ENCODE measurements at places on chromosomes 2 and 18.

- no peak for DNase-seq
Measured at GRCh38 chr2:11750422-11750821, 4.0 kb downstream of the LPIN1 start.

- no peak for DNase-seq
Measured at GRCh38 chr18:7273301-7273921, 42.5 kb downstream of the LRRC30 start.

GRCh38 chr2:209900638-209901037, 101.8 kb upstream of the RPE start:
- no peak for DNase-seq

DNA sequence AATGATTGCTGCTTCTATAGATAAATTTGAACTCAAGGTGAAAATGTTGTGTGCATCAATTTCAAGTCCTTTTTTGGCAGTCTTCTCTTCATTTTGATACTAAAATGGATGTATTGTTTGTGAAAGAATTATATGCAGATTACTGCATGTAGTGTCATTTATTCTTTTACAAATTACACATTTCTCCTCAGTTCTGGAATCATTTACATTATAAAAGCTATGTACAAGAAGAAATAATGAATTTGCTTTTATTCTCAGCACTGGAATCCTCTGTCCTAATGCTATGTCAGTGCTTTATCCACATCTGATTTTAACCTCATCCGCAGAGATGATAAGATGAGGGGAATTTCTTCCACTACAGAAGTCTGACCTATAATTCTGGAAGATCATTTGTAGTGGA, 220.8 kb upstream of the UBE2E3 start:
- no peak for DNase-seq

DNA sequence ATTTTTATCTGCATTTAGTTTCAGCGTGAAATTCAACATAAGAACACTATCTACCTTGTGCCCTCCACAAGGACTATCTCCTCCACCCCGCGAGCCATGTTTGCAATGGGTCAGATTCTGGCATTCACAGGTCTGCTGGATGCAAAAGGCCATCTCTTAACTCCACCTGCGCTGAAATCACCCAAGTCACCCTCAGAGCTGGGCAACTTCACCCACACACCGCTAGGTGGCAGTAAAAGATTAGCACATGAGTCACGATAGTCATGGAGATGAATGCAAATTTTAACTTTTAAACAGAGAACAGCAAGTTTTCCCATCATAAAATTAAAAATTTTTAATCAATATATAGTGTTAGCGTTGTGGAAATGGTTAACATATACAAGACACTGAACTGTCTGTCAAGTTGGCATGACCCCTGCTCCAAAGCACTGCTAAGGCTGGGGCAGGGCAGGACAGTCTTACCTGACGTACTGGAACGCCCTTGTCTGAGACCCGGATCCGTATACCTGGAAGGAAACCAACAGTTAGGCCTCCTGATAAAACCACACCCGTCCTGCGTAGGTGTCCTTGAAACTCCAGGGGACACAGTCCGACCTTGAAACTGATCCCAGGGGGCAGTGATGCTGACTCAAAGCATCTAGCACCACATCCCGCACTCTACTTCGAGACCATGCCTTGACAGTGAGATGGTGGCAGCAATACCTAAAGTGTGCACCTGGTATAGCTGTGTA, 89.6 kb downstream of the UXS1 start:
- DNase-seq: peak; percentile 64

DNA sequence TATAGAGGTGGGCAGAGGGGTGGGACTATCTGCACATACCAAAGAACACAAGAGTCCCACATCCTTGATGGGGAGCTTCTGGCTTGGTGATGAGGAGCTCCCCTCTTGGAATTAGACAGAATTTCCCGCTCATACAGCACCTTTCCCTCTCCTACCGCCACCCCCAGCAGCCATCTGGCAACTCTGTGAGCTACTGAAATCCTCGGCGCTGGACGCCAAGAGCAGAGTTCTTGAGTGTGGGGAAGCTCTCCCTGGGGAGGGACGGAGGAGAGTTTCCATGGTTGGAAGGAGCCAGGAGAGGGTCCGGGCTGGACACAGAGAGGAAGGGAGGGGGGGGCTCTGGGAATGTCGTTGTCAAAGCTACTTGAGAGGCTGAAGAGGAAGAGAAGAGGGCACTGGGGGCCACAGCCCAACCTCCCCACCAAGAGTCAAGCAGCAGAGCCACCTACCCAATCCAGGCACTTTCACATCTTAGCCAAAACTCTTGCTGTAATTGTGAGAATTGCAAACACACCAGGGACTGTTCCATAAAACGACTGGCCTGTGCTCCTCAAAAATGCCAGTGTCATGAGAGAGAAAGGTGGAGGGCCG, 89.4 kb upstream of the MCFD2 start:
- DNase-seq: no peak

DNA sequence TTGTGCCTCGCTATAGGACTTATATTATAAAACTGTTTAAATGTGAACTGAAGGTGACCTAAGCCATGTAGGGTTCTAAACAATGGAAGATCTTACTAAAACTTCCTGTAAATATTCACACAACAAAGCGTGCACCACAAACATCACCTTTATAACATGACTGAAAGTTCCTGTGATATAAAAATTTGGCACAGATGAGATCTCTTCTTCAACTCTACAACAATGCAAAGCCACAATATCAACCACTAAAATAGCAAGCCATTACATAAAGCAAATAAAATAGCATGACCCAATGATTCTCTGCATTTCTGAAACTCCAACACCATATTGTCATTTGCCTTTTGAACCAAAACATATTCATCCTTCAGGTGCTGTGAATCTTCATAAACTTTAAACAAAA, 3.5 kb downstream of the YES1 start:
- DNase-seq: no peak

GRCh38 chr18:40851014-40851429, 1104.0 kb upstream of the PIK3C3 start:
- DNase-seq: no peak

- DNase-seq: no peak
Measured at GRCh38 chr2:236565212-236565611, 4.4 kb upstream of the ACKR3 start.

GRCh38 chr2:184047536-184047935, 550.8 kb upstream of the ZNF804A start:
- DNase-seq: no peak

GRCh38 chr2:125259451-125259850, 1234.4 kb downstream of the CNTNAP5 start:
- peak; percentile 59 for DNase-seq

- peak; percentile 61 for DNase-seq
Measured at GRCh38 chr2:104854498-104855220, 744 bp downstream of the POU3F3 start.

DNA sequence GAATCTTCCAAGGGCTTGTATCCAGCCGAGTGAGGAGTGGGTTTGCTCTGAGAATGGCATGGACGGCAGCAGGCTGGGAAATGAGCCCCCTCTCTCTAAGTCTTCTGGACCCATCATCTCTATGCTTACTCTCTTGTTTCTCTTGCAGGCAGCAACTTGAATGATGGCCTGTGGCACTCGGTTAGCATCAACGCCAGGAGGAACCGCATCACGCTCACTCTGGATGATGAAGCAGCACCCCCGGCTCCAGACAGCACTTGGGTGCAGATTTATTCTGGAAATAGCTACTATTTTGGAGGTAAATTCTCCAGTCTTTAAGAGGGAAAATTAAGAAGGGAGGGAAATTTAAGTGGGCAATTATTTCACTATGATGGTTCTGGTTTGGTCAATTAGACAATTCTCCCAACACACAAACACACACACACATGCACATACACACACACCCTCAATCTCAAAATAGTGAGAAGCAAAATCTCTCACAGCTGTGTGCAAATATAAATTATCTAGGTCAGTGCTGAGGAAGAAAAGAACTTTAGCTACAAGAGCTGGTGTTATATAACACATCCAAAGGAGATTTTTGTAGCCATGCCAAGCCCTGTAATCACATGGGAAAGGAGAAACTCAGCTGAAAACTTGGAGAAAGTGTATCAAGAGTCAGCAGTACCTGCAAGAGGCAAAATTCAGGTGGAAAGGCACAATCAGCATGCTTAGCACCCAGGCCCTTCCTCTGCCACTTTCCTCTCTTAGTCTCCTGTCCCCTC, 499.2 kb downstream of the CNTNAP5 start:
- no peak for DNase-seq

- DNase-seq: no peak
Measured at GRCh38 chr18:45059695-45060094, 379.0 kb downstream of the SETBP1 start.

DNA sequence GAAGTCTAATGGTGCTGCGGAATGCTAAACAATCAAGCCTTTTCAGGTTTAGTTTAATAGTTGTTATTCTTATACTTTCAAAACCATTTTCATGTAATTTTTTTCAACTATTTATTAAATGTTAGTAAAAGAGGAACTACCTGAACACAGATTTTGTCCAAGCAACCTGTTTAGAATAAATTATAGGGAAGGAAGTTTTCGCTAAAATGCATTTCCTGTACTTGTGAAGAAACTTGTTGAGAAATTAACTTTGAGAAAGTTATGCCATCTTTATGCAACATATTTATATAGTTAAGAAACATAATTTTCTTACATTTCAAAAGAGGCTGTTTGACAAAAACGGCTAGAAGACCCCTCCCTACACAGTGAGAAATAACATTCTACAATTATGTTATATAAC, 16.6 kb downstream of the MAP4K4 start:
- no peak for DNase-seq

DNA sequence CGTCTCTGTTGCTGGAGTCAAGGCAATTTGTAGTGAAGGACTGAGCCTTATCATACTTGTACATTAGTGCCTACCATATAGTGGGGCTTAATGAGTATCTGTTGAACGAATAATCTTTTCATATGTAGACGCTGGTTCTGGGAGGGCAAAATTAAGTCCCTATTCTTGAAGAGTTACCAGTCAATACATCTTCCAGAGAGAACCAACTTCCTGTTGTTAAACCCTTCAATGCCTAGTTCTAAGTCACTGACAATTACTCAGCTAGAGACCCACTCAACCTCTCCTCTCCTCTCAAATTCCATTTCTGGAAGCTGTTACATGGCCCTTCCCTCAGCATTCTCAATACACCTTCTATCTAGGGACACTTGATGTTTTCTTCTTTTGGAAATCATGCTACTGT, 1.1 kb upstream of the MOB4 start:
- no peak for DNase-seq

- DNase-seq: no peak
Measured at GRCh38 chr2:65019675-65020195, 30.5 kb downstream of the SLC1A4 start.

DNA sequence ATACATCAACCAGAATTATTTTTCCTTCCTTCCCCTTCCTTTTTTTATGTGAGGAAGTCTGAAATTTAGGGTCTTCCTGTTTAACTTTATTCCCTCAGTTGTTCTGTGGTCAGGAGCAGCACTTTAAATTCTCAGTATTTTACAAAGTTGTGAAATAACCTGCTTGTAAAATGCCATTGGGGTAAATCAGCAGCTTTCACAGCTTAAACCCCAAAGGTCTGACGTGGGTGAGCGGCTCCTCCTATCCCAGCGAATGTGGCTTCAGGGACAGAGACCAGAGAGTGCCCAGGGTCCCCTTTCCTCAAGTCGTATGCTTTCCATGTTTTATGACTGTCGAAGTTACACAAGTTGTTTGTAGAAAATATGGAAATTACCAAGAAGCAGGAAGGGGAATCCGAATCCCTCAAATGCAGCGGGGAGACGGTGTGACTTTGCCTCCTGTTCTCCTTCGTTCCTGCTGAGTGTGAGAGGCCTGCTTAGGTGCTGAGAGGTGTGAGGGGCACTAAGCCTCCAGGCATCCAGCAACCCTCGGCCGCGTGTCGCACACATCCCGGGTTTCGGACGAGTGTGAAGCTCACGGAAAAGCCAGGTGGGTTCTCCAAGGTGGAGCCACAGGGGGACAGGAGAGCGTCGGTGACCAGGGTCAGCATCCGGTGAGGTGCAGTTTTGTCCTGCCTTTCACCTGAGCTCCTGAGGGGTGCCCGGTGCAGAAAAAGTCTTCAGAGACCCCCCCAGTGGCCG, 10.8 kb upstream of the KCNG2 start:
- no peak for DNase-seq

DNA sequence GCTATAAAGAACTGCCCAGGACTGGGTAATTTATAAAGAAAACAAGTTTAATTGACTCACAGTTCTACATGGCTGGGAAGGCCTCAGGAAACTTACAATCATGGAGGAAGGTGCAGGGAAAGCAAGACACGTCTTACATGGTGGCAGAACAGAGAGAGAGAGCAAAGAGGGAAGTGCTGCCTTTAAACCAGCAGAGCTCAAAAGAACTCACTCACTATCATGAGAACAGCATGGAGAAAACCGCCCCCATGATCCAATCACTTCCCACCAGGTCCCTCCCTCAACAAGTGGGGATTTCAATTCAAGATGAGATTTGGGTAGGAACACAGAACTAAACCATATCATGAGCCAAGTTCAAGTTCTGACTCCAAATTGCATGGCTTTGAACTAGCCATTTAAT, 62.8 kb upstream of the PPP1CB start:
- no peak for DNase-seq

DNA sequence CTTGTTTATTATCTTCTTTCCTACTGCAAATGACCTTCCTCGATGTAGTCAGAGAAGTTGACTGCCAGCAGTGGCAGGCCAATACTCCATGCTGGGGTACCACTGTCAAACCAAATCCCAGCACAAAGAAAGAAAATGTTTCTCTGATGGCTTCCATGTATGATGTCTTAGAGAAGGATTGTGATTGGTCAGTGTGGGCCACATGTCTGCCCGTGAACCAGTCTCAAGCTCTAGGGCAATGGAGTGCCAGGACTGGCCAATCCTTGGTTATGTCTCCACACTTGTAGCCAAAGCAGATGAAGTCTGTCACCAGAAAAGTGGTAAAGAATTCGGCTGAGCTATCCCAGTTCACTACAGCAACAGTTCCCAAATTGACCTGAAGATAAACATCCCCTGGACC, 17.6 kb upstream of the SMAD4 start:
- no peak for DNase-seq

- DNase-seq: no peak
Measured at GRCh38 chr2:62038975-62039771, 133.7 kb downstream of the COMMD1 start.

DNA sequence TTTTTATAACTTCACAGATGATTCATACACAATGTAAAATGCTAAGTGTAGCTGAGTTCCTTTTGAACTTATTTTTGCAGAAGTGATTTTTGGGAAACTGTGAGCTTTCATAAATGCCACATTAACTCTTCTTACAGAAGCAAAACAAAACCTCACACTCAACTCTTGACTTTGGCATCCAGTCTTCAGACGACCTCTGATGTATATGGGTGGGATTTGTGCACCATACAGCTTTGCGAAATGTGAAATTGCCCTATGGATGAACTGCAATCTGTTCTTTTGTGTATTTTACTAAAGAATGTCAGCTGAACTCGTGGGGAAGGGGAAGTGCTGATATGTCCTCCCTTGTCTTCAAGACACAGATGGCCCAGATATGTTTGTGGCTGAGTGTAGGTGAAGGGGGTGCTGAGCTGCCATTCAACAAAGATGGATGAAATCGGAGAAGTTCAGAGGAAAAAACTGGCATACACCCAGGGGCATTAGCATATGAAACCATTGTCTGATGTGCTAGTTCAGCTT, 218.3 kb downstream of the PTGR3 start:
- no peak for DNase-seq

Measured in ecto neural progenitor cell (in vitro differentiated cells).